ENCODE measurements at places on chromosomes 7 and 10. TPM values are rescaled to one million over a fixed set of nuclear protein-coding genes. Genes with fewer than 3 reads are reported as not detected.
A peak's percentile ranks its signal among the peaks of the same experiment; 100 is the strongest.

DNA sequence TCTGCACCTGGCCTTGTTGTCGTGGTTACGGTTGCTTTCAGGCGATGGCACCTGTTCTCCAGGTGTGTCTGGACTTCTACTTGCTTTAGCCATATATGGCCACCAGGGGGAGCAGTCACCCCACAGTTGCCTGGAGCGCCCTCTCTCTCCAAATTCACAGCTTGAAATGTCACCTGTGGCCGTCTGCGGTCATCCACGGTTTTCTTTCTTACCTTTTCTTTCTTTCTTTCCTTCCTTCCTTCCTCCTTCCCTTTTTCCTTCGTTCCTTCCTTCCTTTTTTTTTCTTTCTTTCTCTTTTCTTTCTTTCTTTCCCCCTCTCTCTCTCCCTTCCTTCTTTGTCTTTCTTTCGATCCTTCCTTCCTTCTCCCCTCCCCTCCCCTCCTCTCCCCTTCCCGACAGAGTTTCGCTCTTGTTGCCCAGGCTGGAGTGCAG is 150.5 kb upstream of the VKORC1L1 start:
- peak; percentile 79 for DNase-seq

DNA sequence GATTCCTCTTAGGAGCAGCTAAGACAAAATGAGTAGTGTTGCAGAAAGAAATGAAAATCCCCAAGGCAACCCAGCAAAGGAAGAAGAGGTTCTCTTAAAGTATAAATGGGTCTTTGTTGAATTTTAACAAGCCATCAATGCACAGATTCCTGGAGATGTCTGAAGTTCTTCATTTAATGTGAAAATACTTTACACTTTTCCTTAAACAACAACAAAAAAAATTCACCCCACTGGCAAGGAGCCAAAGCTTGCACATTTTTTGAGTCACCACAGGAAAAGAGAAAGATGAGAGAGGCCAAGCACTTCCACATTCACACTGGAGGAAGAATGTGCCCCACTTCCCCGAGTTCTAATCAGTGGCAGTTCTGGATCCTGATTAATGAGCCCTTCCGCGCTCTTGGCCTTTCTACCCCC is 286.4 kb upstream of the MEOX2 start:
- no peak for DNase-seq

GRCh38 chr7:35700333-35700732 is 5.4 kb upstream of the HERPUD2 start:
- no peak for DNase-seq

The EGR2 gene
- 89.9 TPM for total RNA-seq

The C7orf57 gene
- 0.92 TPM for total RNA-seq

Data from CD8-positive, alpha-beta memory T cell (primary cell).